PC-9 (cell line): ENCODE measurements at places on chromosomes 2 and 18. TPM values are rescaled to one million over a fixed set of nuclear protein-coding genes. Genes with fewer than 3 reads are reported as not detected.

Gene NT5C1B
- not detected in 2 replicates for total RNA-seq

- DNase-seq = no peak
Measured at GRCh38 chr2:211599146-211599545, 939.5 kb downstream of the ERBB4 start.

DNA sequence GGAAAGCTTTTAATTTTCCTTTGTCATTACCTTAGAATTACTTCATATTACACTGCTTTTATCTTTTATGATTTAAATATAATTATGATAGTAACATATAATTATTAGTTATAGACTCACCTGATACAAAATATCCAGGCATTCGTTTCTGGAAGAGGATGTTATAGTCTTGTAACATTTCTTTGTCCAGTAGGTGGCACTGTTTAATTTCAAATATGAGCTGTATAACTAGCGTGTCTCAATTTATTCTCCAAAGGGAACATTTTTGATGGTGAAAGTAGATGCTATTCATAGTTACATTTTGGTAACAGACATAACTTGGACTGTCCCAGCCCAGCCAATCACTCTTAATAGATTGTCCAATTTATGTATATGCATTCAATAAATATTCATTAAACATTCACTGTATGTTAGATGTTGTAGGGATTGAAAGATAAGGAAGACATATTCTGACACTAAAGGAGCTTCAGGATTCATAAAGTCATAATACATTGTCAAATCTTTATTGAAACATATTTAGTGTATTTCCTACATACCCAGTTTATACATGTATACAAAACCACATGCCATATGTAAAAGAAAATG, 19.2 kb downstream of the DAW1 start:
- DNase-seq = no peak

GRCh38 chr2:8855010-8855409, 17.6 kb upstream of the KIDINS220 start:
- no peak for DNase-seq
